Fibroblast of skin of right quadriceps (primary cell): ENCODE measurements at places on chromosomes 2 and 18.

- DNase-seq, result no peak
These were observed 238.7 kb downstream of the VAPA start for GRCh38 chr18:10152475-10152874.

DNA sequence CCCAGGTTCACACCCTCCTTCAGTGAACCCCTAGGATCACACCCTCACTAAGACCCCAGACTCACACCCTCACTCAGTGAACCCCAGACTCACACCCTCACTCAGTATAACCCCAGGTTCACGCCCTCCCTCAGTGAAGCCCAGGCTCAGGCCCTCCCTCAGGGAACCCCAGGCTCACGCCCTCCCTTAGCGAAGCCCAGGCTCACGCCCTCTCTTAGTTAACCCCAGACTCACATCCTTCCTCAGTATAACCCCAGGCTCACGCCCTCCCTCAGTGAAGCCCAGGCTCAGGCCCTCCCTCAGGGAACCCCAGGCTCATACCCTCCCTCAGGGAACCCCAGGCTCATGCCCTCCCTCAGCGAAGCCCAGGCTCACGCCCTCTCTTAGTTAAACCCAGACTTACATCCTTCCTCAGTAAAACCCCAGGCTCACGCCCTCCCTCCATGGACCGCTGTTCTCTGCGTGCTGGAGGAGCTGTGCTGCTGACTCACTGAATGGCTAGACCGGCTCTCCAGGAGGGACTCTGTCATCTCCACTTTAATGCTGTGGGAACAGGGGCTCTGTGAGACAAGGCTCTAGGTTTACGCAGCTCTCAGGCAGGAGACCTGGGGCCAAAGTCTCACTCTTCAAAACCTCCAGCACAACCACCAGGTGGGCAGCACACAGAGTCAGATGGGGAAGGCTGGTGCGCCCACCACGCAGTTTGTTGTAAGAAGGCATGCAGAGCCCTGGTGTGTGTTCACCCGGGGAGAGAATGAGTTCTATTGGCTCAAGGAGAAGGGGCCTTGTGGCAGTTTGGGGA, 506.9 kb upstream of the MYT1L start:
- no peak for DNase-seq

DNA sequence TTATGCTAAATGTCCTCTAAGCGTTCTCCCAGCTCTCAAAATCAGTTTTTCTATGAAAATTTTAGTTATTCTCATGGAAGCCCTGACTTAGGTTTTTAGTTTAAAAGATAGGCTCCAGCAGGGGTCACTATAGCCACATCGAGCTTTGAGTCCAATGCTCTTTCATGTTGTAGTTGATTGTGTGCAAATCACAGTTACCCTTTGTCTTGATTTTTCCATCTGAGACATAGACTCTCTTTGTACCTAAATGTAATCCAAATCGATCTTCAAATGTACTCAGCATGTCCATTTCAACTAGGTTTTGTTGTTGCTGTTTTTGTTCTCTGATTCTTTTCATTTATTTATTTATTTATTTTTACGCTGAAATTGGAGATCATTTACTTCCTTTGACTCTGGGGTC, 26.4 kb upstream of the MSTN start:
- peak; percentile 59 for DNase-seq

DNA sequence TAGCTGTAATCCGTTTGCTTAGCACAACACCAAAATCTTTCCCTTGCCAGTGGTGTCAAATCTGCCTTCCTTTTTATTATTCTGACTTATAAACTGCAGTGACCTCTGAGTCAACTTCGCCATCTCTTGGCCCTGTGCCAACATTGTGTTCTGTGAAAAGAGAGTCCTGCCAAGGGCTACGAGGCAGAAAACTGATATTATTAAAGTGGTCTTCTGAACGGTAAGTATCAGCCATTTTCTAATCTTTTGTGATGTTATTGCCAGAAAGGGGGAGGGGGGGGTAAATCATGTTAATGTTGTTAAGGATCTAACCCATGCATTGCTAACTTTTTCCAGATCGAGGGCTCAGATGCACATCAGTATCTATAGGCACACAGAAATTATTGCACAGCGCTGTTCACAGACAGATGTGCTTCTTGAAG, 121.5 kb upstream of the LTBP1 start:
- peak; percentile 52 for DNase-seq

GRCh38 chr2:189157456-189157855, 22.1 kb downstream of the COL5A2 start:
- peak; percentile 50 for DNase-seq
